HepG2 (cell line): ENCODE measurements at places on chromosomes 6 and 20.

GRCh38 chr6:121522771-121523386 lies 87.4 kb downstream of the GJA1 start:
- DNase-seq, result no peak

DNA sequence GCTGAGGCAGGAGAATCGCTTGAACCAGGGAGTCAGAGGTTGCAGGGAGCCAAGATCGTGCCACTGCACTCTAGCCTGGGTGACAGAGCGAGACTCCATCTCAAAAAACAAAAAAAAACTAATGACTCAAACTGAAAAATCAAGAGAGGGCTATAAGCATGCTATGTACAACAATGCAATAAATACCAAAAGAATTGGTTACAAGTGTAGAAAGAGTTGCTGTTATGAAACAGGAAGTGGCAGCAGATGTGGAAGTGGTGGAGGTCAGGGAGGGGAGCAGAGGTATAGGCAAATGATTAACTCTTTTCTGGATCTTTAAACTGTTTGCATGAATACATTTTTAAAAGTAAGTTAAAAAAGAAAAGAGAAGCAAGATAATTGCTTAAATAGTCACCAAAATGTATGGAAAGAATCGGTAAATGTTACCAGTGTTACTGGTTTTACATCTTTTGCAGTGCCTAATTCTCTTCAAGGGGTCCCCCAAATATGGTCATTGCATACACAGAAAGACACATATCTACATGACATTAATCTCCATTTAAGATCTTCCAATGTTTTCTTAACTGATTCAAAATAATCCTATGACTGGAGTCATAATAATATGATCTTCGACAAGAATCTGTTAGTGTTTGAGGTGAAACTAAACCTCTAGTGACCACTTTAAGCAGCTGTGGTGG lies 15.0 kb downstream of the CALHM6 start:
- DNase-seq, result peak; percentile 27

- no peak for DNase-seq
These were observed 35.2 kb downstream of the NCR2 start for GRCh38 chr6:41370488-41371111.

GRCh38 chr6:74757813-74758212 lies 448.0 kb downstream of the COL12A1 start:
- no peak for DNase-seq

DNA sequence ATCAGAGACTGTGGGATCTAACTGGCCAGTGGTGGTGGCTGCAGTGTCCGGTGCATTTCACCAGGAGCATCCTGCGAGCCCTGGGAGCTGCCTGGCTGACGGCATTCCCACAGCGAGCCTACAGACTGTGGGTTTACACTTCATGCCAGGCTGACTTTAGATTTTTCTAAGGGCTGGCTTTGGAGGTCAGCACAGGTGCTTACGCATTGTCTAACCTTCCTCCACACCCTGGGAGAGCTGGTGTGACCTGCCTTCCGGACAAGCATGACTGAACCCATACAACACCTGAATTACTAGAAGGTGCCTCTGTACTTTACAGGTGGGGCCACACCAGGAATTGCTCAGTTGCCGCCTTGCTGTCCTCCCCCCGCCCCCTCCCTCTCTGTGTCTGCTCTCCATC lies 96.2 kb downstream of the RREB1 start:
- no peak for DNase-seq

- DNase-seq, result no peak
These were observed 2.2 kb downstream of the ZNFX1 start for GRCh38 chr20:49275636-49276035.

DNA sequence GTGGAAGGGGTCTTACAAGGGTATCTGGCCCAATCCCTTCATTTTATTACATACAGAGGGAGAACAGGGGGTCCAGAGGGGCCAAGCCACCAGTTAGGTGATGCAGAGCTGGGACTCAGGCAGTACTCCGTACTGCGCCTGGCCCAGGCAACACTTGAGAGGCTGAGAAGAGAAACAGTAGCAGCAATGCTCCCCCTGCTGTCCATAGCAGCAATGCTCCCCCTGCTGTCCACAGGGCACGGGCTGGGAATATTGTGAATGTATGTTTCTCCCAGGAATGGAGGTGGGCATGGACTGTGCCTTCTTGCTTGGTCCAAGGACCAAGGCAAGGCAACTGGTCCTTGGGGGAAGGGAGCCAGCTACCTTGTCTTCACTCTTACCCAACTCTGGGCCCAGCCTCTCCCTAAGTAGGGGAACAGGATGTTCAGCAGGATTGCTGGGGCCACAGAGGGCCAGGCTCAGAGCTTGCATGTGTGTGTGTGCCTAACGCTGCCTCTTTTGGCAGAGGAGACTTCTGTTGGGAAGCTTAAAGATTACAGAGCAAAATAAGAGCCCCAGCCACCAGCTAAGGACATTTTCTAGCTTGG lies 14.8 kb upstream of the FAM83C start:
- peak; percentile 80 for DNase-seq

GRCh38 chr6:101150226-101150625 lies 243.3 kb upstream of the GRIK2 start:
- no peak for DNase-seq

GRCh38 chr6:6007366-6008088 lies 802 bp upstream of the NRN1 start:
- DNase-seq, result no peak

- peak; percentile 7 for DNase-seq
These were observed at the start of gene LAMA2 for GRCh38 chr6:128882991-128883611. TSS of gene LAMA2 (plus strand) at chr6:128883138. CDS start at chr6:128883246, 108 bp downstream.

- DNase-seq, result peak; percentile 89
These were observed 211.6 kb upstream of the ZNF184 start for GRCh38 chr6:27684264-27685211.

DNA sequence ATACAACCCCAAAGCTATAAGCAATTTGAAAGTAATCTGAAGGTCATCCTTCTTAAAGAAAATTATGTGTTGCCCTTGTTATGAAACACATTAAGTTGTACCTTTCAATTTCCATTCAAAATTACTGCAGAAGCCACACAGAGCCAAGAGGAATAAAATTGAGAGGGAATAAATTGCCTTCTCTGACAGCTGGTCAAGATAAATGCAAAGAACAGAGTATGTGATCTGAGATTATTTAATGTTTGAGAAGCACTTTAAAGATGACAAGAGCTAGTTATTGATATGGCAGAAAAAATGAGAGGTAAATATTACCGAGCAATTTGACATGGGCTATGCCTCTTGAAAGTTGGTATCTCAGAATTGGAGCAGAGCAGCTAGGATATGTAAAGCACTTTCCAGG lies 61.6 kb downstream of the TRDN start:
- no peak for DNase-seq

DNA sequence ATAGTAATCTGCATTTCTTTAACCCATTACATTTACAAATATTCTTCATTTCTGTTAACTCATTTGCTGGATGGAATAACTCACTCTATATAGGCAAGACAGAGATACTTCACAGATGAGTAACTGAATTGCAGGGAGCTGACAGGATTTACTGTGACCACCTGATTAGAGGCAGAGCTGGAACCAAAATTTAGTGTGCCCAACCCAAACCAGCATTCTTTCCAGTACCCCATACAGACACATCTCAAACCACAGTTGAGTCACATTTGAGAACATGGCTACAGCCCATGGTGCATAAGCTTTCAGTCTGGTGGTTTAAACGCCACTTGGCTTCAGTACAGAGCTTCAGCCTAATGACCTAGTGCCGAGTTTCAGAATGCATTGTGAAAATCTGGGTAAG lies 138.4 kb upstream of the TENT5A start:
- DNase-seq, result no peak

DNA sequence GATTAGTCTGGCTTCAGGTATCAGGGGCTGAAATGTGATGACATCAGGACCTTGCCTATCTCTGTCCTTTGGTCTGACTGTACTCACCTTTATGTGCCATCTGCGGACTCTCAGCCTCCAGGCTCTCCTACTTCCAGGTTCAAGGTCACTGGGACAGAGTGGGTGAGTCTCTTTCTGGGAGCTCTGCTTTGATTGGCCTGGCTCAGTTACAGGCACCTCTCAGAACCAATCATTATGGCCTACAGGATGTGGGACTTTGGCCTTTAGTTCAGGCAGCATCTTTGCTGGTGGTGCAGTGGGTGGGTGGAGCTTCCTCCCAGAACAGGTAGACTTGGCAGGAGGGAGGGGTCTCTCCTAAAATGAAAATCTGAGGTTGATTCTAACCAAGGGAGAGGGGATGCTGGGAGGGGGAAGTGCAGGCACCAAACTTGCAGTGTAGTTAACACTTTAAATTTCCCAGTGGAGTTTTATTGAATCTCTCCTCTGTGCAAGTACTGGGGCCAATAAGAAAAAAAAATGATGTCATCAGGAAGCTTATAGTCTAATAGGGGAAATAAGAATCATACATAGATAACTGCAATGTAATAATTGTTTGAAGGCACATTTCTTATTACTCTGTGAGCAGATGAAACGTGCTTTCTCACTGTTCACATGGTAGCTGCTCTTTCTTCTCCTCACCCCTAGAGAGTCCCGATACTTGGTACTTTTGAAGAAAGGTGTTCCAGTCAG lies 53.4 kb downstream of the SLC24A3 start:
- DNase-seq, result peak; percentile 10

GRCh38 chr6:6006428-6007365 lies at the start of gene NRN1:
TSS of gene NRN1 (minus strand) at chr6:6006925. CDS start at chr6:6006749, 176 bp downstream.
- no peak for DNase-seq

DNA sequence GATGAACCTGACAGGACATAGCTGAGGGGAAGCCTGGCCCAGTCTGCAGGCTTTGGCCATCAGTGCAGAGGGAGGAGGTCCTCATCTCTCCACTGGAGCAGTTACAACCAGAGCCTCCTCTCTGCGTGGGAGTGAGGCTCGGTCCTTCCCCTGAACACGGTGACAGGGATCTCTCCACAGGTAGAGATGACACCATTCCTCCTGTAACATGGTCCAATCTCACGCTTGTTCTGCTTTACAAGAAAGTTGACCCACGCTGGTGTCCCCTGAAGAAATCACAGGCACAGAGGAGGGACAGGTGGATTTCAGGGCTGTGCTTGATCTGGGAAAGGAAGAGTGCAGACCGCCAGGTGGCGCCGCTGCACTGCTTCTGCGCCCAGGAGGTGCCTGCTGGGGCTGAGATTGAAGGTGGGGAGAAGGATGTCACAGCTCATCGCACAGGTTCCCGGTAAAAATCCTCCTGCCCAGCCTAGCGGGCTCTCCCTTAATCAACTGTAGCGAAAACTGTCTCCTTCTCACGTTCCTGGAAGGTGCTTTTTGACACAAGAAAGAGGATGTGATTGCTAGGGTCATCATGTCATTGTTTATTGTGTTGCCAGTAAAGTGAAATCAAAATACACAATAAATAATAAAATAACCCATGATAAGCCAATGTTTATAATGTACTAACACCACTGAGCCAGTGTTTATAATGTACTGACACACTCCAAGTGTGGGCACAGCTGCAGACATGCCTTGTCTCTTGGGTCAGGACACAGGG lies 20.4 kb downstream of the HLA-G start:
- peak; percentile 54 for DNase-seq

- no peak for DNase-seq
These were observed 93.6 kb upstream of the BHLHE23 start for GRCh38 chr20:63100174-63100925.

DNA sequence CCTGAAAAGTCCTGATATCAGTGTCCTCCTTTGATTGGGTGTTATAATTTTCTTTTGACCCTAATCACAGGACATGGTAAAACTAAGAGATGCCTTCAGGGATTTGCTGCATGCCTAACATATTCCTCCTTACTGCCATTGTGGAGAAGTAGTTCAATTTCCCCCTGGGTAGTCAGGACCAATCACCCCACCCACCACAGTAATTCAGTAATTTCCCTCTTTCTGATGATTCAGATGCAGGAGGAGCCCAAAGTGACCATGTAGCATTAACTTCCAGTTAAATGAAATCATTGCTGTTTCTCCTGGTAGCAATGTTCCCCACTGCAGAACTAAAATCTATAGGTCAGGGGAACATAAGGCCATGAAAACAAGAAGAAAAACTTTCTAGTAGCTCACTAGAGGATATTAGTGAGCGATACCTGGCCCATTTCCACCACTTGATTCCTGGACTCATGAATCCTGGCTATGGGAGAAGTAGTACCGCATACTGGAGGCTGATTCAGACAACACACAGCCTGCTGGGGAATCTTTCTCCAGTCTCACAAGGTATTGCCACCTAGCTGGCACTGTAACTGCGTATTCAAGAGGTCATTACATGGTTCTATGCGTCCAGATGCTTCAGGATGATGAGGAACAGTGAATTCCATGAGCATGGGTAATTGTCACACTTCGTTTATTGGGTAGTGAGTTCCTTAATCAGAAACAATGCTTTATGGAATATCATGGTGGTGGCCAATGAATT lies 561.2 kb downstream of the HAO1 start:
- DNase-seq, result no peak

- DNase-seq, result peak; percentile 66
These were observed 48.2 kb downstream of the ARHGAP18 start for GRCh38 chr6:129661536-129662405.

GRCh38 chr20:2109425-2110210 lies 8.0 kb downstream of the STK35 start:
- no peak for DNase-seq

DNA sequence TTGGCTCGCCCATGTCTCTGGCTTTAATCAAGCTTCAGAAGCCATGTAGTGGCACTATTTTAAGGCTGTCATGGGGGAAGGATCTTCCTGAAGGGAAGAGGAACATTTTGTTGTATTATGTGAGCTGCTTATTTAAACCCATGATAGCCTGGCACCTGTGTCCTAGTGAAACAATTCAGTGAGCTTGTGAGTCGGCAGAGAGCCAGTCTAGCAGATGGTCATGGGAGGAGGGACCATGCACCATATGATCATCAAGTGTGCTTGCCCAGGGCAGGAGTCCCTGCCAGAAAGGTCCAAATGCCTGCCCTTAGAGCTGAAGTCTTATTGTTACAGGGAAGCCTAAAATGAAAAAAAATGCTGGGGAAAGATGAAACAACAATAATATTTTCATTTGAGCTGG lies 132.9 kb downstream of the PRDM13 start:
- no peak for DNase-seq

GRCh38 chr20:59443550-59443949 lies 143.1 kb downstream of the EDN3 start:
- DNase-seq, result no peak

DNA sequence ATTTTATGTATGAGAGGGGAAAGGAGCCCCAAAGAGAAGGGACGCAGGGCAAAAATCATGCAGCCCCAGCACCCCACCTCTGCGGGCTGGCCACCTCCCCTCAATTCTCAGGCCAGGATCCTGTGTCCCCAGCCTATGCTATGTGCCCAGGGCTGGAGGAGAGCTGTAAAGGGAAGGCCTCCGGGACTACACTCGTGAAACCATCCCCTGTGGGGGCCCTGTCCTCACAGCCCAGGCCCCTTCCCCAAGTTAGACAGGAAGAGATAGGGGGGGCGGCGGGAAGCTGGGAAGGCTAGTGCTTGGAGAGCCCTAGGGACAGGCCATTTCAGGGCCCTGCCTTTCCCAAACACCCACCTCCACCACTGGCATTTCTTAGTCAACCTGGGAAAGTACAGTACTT lies 1.4 kb upstream of the COL11A2 start:
- no peak for DNase-seq

DNA sequence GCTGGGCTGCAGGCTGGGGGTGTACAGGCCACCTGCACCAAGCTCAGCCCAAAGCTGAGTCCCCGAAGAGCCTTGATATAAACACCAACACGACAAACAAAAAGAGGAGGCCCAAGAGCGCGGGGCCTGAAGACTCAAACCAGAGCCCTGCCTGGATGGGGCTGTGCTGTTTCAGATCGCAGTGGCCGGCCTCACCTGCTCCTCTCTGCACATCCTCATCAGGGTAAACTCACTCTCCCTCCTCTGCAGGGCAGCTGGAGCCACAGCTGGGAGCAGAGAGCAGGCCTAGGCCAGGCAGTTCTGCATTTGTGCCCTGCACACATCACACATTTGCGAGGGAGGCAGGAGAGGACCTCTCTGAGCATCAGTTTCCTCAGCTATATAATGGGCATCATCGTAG lies 3.7 kb upstream of the RBM38 start:
- no peak for DNase-seq

- no peak for DNase-seq
These were observed 52.9 kb upstream of the PROKR2 start for GRCh38 chr20:5369629-5370028.
